ENCODE measurements at places on chromosomes 1 and 21. TPM values are rescaled to one million over a fixed set of nuclear protein-coding genes. Genes with fewer than 3 reads are reported as not detected.

NBPF6 gene
- not detected for total RNA-seq

DNA sequence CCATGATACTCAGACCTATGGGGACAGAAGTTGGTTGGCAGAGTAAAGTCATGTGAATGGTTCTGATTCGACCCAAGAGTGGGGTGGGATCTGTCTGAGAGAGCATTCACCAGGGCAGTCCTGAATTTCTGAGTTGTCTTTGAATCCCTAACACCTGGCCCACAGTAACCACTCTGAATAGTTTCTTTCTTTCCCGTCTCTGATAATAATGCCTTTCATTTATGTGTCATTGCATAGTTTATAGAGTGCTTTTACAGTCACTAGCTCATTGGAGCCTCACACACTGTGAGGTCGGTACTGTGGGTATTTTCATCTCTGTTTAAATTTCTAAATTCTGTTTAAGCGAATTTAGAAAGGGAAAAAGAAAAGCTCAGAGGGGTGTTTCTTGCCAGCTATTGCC, 147.1 kb downstream of the C1orf21 start:
- DNase-seq, result no peak
- H3K4me3 ChIP-seq, result no peak overlapping the region
- H3K4me1 ChIP-seq, result peaks cover 4% of the 10 kb centered on the region

DNA sequence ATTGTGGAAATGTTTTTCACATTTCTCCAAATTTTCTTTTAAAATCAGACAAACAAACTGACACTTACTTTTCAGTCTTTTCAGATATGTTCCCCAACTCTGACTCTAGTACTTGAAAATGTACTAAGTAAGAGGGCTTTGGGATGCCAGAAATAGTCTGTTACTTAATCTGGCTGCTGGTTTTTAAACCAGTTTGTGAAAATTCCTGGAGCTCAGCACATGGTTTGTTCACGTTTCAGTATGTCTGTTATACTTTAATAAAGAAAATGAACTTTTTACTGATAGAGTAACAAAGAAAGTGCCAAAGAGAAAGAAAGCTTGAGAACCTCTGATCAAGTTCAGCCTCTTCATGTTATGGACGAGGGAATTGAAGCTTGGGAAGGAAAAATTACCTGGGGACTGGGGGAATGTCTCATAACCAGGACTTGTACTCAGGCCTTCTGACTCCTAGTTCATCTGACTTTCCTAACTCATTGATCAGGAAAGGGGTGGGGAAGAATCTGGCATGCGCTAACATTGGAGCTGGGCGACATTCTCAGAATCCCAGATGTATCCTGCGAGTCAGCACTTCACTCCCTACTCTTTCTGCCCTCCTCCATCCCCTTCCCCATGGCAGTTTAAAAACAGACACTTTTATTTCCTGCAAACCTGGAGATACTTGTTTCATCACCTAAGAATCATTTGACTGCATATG, 30.8 kb upstream of the DNAJC6 start:
- H3K4me1 ChIP-seq, result no peaks in the 10 kb centered on the region
- no peak overlapping the region for H3K4me3 ChIP-seq
- H3K27ac ChIP-seq, result no peak overlapping the region
- no peak for DNase-seq

DAB1 gene
- 0.17 TPM for total RNA-seq

PTAFR gene
- total RNA-seq, result 59.7 TPM

- no peaks in the 10 kb centered on the region for H3K4me1 ChIP-seq
- DNase-seq, result no peak
- H3K27ac ChIP-seq, result no peak overlapping the region
- H3K27me3 ChIP-seq, result no peaks in the 10 kb centered on the region
Observed at GRCh38 chr1:117842408-117843170, 86.8 kb downstream of the GDAP2 start.

DNA sequence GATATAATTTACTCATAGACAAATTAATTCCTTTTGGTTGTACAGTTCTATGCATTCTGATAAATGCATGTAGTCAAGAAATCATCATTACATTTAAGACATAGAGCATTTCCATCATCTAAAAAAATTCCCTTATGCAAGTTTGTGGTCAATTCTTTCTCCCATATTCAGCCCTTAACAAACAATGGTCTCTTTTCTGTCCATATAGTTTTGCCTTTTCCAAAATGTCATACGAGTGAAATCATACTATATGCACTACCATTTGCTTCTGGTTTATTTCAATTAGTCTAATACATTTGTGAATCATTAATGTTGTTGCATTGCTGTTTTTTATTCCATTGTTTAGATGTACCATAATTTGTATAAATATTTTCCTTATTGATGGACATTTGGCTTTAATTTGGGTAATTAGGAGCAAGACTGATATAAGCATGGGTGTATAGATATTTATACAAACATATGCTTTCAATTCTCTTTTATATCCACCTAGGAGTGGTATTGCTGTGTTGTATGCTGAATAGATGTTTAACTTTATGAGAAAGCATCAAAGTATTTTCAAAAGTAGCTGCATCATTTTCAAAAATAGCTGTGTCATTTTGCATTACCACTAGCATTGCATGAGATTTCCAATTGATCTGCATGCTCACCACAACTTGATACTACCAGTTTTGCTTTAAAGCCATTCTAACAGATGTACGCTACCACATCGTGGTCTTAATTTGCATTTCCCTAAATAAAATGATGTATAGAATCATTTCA, 397.0 kb upstream of the ADAMTS5 start:
- DNase-seq, result no peak
- no peaks in the 10 kb centered on the region for H3K27me3 ChIP-seq
- H3K27ac ChIP-seq, result no peak overlapping the region
- H3K4me3 ChIP-seq, result no peak overlapping the region
- H3K36me3 ChIP-seq, result no peaks in the 10 kb centered on the region
- H3K4me1 ChIP-seq, result no peaks in the 10 kb centered on the region

- no peaks in the 10 kb centered on the region for H3K27me3 ChIP-seq
- no peak overlapping the region for H3K4me3 ChIP-seq
- no peaks in the 10 kb centered on the region for H3K36me3 ChIP-seq
- no peak for DNase-seq
- no peaks in the 10 kb centered on the region for H3K4me1 ChIP-seq
Observed at GRCh38 chr1:119859647-119860046, 36.7 kb downstream of the ADAM30 start.

OR2M2 gene
- not detected for total RNA-seq

DNA sequence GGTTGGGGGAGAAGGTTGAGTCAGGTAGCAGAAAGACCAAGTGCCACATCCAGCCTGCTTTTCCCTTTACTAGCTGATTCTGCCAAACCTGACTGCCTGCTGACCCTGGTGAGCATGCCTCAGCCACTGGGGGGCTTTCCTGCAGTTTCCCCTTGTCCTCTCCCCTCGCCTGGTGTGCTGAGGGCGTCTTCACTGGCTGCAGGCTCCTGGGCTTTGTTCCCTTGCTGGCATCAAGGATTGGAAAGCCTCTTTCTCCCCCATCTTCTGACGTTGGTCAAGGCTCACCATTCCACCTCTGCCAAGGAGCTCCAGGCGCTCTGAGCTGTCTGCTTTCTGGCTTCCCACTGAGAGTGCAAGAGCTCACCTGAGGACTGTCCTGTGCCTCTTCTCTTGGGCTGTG, 28.4 kb downstream of the MAN1C1 start:
- H3K4me1 ChIP-seq, result peaks cover 4% of the 10 kb centered on the region
- no peak overlapping the region for H3K4me3 ChIP-seq
